ENCODE measurements at places on chromosomes 5 and 9. TPM values are rescaled to one million over a fixed set of nuclear protein-coding genes. Genes with fewer than 3 reads are reported as not detected.

Gene SLC34A1
- polyA plus RNA-seq = not detected

Gene SPINK6
- not detected for polyA plus RNA-seq

Gene VCAN
- polyA plus RNA-seq = 6.6 TPM

Gene PRRC1
- polyA plus RNA-seq = 14.8 TPM

Gene GNA14
- 3.0 TPM for polyA plus RNA-seq

Gene FGF1
- 2.4 TPM for polyA plus RNA-seq

Gene SLC4A9
- 0.12 TPM for polyA plus RNA-seq

Gene OR2Y1
- polyA plus RNA-seq = not detected

Gene FOXI1
- 0.24 TPM for polyA plus RNA-seq

Gene RGP1
- polyA plus RNA-seq = 7.3 TPM
